ENCODE measurements at places on chromosomes 2 and 18. TPM values are rescaled to one million over a fixed set of nuclear protein-coding genes. Genes with fewer than 3 reads are reported as not detected.

LCT gene
- not detected for total RNA-seq

ACOXL gene
- not detected for total RNA-seq

CXCR2 gene
- total RNA-seq, result not detected

DNAH6 gene
- 0.13 TPM for total RNA-seq

RAD51AP2 gene
- not detected for total RNA-seq

STPG4 gene
- total RNA-seq, result 0.53 TPM

C2orf80 gene
- not detected for total RNA-seq

ERMN gene
- total RNA-seq, result under 0.01 TPM

AMER3 gene
- total RNA-seq, result not detected

CDKL4 gene
- total RNA-seq, result 1.7 TPM

TMEM198 gene
- total RNA-seq, result 1.3 TPM

SLC30A3 gene
- total RNA-seq, result 0.19 TPM

BMP10 gene
- total RNA-seq, result not detected

FAM161A gene
- 1.8 TPM for total RNA-seq

DNAH7 gene
- total RNA-seq, result 1.2 TPM

MAPK4 gene
- under 0.01 TPM for total RNA-seq

Measured in aortic smooth muscle cell (primary cell).